ENCODE measurements at places on chromosomes 3 and 15.

GRCh38 chr3:185696039-185696438 is 109.9 kb downstream of the SENP2 start:
- no peak for DNase-seq

GRCh38 chr15:37818152-37818677 is 116.2 kb upstream of the TMCO5A start:
- DNase-seq: no peak

DNA sequence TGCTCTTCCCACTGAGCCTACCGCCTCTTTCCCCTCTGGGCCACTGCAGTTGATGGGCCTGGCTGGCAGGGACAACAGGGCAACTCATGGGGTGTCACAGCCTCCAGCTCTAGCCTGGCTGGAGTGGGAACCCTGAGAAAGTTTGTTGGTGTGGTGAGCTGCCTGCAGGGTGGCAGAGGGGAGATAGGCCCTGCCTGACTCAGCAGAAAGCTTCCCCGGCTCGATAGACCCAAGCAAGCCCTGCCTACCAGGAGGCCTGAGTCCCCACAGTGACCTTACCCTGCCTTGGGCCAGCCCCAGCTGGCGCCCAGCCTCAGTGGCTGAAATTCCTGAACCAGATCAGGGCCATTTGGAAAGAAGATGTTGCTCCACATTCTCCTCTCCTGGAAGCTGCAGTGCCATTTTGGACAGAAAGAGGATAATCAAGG is 29.4 kb downstream of the ABTB1 start:
- DNase-seq: no peak

DNA sequence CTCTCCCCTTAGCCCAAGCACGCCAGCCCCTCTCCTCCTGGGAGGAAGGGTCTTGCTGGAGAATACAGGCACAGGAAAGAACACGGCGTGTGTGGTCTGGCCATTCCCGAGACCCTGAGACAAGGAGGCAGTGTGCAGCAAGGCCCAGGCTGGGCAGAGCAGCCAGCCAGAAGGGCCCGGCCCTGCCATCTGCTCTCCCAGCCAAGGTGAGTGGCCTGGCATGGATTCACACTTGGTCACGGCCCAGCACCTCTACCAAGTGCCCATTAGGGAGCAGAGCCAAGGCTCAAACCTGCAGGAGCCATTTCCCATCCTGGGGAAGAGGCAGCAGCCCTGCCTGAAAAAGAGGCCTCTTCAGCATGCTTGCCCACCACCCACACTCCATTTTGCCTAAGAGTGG is 28.6 kb downstream of the MEGF11 start:
- DNase-seq: no peak

DNA sequence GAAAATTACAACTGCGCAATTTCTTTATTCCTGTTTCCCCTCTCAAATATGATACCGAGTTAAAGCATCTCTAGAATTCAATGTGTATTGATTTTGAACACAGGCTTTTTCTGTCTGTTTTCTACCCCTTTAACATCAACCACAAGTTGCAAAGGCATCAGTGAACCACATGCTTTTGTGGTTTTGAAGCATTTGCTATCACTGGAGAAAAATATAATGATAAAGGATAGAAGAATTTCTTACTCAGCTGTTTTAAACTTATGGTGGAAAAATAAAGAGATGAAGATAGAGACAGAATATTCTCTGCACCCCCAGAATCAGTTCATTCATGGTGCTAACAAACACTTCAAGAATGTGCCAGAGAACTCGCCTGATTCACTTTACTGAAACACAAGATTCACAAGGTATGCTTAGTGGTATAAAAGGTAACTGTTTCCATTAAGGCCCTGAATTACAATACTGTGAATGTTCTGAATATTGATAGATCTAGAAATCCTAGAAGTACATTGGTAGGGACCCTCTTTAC is 9.5 kb upstream of the DPPA4 start:
- no peak for DNase-seq

DNA sequence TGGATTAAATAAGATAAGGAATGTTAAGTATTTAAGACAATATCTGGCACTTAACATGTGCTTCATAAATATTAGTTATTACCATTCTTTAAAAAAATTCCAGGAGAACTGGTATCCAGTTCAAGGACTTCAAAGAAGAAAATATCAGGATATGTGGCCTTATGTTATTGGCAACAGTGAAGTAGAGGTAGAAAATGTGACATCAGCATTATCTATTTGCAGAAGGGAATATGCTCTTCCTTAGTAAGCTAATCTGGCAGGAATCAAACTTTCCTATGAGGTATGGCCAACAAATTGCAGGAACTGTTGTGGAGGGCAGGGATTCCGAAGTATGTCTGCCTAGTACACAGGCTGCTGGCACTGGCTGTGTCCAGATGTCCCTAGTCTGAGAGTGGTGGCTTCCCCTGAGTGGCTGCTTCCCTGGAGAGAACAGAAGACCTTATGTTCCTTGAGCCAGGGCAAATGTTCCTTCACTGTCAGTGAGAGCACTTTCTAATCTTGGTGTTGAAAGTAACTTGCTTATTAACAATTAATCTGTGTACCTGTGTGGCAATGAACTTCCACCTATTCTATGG is 351.7 kb upstream of the THRB start:
- no peak for DNase-seq

DNA sequence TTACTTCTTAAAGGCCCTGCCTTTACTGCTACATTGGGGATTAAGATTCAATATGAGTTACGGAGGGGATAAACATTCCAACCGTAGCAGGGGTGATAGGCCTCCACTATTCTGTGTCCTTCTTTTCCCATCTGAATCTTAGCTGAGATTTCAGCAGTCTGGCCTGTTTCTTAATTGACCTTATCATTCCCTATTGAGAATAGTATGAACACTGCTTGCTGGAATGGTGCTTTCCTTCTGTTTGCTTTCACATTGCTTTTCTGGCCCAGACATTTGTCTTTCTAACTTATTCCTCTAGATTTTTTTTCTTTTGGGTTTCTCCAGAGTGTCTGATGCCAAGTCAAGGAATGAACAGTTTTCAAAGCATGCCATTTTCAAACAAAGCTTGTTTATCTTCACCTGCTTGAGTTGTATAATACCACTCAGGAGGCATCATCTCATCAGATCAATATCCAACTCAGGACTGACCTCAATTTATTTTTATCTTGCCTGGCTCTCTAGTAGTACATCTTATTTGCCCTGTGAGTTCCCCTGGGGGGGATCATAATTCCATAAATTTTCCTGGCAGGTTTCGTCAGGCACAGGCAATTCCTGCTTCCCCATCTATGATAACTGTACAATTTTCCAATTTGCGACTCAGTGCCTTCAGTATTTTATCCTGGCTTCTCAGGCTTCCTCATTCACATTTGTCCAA is 161.1 kb upstream of the STT3B start:
- no peak for DNase-seq

- no peak for DNase-seq
Observed at GRCh38 chr3:65687741-65688140, 351.0 kb downstream of the MAGI1 start.

GRCh38 chr15:38750786-38751185 is 186.2 kb upstream of the RASGRP1 start:
- no peak for DNase-seq

DNA sequence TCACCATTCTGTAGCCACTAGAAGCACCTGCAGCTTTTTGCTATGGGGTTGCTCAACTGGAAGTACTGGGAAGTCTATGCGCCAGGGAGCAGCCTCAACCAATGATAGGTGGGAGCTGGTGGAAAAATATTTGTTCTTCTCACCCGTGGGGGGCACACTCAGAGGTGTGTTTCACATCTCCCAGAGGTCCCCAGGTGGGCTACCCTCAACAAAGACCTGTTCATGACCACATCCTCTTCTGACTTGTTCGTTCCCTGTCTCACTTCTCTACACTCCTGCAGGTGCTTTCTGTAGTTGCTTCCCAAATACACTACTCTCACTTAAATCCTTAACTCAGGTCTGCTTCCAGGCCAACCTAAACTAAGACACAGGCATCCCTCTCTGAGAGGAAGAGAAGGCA is 3.6 kb downstream of the CAMP start:
- no peak for DNase-seq

- DNase-seq: no peak
Observed at GRCh38 chr3:5317557-5317956, 130.1 kb downstream of the EDEM1 start.

DNA sequence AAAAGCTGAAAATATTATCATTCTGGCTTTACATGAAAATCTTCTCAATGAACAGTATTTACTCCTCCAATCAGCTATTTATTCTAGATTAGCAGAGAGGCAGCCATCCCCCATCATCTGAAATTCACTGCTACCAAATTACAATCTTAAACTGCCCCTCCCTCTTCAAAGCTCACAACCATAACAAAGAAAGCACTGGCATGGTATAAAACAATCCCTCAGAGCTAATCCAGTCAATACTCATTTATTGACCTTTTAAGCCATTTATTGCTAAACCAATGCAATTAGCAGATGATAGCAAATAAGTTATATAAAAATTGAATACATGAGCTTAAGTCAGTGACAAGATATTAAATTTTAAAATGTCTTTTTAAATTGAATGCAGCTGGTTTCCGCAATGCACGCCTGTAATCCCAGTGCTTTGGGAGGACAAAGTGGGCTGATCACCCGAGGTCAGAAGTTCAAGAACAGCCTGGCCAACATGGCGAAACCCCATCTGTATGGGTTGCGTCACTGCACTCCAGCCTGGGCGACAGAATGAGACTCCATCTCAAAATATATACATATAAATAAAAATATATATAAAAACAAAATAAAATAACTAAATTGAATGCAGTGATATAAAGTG is 12.1 kb downstream of the SLC4A7 start:
- no peak for DNase-seq

GRCh38 chr3:125552401-125552800 is 32.4 kb upstream of the SNX4 start:
- DNase-seq: no peak

GRCh38 chr3:32922078-32922477 is 29.4 kb upstream of the CCR4 start:
- DNase-seq: no peak

- DNase-seq: peak; percentile 32
Observed at GRCh38 chr3:53730576-53730975, 115.6 kb downstream of the CHDH start.

DNA sequence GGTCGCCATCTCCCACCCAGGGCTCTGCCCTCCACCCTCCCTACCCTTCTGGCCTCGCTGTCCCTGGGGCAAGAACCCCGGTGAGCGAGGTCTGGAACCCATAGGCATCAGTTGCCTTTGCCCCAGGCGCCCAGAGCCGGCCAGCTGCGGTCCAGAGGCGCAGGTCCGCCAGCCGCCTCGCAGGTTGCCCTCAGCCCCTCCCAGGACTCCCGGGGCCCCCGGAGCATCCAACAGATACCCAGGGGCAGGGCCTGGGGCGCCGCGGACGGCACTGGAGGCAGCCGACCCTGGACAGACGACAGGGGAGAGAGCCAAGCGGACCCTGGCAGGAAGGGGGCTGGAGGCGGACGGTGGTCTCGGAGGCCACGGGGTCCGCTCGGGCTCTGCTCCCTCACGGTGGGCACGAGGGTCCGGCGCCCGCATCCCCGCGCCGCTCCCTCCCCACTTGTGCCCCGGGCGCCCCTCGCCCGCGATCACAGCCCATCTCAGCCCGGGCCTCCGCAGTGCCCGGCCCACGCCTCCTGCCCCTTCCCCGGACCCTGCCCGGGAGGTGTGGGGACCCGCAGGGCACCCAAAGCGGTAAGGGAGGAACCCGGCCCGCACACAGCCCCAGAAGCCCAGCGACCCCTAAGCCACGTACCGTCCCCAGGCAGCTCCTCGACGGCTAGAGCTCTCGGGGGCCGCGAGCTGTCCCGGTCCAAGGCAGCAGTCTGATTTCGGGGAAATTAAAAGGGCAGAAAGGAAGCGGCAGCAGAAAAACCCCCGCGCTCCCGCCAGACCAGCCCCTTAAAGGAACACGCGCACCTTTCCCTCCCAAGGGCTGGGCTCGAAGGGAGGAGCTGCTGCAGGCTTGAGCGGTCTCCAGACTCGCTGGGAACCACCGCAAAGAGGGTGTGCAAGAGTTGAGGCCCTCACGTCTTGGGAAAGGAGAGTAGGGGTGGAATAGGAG is at the start of gene HAPLN3:
HAPLN3 (minus strand) TSS at position 726 of the 949 bp plus-strand sequence. CDS start 8,246 bp downstream, outside the sequence.
- DNase-seq: peak; percentile 52

DNA sequence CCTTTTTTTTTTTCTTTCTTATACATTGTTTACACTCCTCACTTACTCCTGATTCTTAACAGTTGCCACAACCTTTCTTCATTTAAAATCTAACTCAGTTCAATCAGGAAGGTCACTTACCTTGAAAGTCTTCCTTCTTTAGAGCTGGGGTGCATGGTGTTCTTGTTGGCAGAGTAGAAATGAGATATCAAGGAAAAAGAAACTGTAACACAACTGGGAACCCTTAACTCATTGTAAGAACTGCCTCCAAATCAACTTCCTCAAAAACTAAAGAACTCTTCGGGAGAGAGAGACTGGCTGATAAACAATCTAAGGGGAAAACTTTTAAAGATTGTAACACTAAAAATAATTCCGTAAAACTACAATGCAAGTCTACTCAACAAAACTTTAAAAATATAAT is 1.4 kb upstream of the APPL1 start:
- no peak for DNase-seq

DNA sequence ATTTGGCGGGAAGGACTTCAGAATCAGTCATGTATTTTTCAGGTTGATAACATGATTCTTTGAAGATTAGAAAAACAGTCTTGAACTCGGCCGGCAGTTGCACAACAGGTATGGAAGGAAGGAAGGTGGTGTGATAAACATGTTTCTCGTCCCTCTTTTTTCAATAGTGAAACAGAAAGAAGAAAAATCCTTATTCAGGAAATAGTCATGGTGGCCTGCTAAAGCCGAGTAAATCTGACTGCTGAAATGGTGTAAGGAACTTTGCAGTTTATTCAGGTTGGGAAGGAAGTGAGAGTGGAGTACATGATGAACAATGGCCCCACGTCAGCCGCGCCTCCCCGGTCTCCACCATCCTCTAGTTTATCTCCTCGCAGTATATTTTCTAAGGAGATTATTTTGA is 6.7 kb downstream of the RASGRP1 start:
- DNase-seq: no peak

DNA sequence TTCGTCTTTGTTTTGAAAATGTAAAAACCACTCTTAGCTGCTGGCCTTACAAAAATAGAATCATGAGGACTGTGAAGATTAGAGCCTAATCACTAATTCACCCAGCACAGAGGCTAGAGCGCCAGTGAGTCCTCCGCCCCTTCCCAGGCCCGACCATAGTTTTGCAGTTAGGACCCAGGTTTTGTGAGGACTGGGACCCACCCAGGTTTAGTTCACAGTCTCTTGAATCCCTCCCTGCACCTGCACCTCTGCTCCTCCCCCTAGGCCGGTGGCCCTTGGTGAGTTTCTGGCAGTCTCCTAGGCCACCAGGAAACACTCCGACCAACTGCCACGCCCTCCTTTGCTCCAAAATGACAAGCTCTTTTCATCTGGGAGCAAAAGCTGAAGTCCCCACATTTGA is 136.0 kb upstream of the CCDC54 start:
- DNase-seq: peak; percentile 56

GRCh38 chr3:185825006-185825638 is at the start of gene IGF2BP2:
IGF2BP2 (minus strand) TSS chr3:185825042; CDS start chr3:185824960, 82 bp downstream.
- DNase-seq: peak; percentile 92

GRCh38 chr3:169512991-169513390 is 150.5 kb downstream of the MECOM start:
- DNase-seq: no peak

GRCh38 chr15:23687143-23687470 is at the start of gene NDN:
NDN (minus strand) TSS chr15:23687305; CDS start chr15:23687217, 88 bp downstream.
- DNase-seq: peak; percentile 1

- no peak for DNase-seq
Observed at GRCh38 chr3:16255726-16256125, 9.0 kb downstream of the DPH3 start.

All from cardiac fibroblast (primary cell).